ENCODE measurements at places on chromosomes 11 and 22.

- DNase-seq = no peak
Observed at GRCh38 chr22:47987885-47988515, 1225.5 kb downstream of the TBC1D22A start.

- DNase-seq = no peak
Observed at GRCh38 chr22:29443861-29444792, 5.7 kb downstream of the RFPL1 start.

DNA sequence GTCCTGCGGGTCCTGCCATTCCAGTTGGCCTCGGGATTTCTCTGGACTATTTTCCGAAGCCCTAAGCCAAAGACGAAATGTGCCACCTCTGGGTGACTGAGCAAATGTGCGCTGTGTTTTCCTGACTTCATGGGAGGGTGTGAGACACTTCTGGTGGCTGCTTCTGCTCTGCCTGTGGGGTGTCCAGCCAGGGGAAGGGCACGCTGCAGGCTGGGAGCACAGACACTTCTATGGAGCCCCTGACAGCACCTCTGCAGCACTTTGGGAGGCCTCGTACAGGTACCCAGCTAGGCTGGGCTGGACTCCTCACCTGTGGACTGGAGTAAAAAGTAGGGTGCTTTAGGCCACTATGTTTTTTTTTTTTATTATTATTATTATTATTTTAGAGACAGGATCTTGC is 17.7 kb downstream of the TANGO2 start:
- no peak for DNase-seq

- no peak for DNase-seq
Observed at GRCh38 chr11:69674267-69674885, 777 bp downstream of the LTO1 start.

DNA sequence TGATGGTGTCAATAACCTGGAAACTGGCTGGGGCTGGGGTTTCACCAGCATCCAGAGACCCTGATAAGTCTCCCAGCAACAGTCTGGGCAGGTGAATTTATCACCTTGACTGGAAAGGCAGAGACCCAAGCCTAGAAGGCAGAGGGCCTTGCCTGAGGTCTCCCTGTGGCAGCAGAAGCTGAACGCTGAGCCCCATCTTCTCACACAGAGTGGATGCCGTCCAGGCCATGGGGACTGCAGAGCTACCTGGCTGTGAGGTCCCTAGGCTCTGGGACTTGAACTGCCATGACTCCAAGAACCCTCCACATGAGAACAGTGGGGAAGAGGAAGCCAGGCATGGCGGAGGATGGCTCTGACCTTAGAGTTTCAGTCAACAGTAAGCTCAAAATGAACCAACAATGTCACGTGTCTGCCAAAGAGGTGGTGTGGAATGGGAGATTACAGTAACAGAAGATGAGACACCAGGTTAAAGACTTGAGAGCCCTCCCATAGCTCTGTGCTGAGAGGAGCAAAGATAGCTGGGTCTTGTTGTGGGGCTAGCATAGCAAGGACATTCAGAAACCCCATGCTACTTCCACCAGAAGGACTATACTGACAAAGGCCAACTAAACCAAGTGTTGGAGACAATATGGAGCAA is 79.1 kb upstream of the LINC01488 start:
- no peak for DNase-seq

DNA sequence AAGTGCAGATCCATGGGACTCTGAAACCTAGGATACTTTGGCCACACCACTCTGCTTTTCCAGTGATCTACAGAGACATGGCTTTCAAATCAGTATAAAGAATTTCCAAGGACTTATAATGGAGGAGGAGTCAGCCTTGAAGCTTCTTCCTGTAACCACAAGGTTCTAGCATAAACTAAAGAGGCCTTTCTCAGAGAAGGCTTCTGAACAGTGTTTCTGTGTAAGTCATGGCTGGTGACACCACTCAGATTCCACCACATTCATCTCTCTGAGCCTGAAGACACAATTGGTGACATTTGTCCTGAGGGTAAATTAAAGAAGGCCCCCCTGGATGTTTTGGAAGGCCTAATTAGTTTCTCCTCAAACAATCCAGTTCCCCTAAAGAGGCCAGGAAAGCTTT is 29.0 kb upstream of the ADORA2A start:
- no peak for DNase-seq

GRCh38 chr11:134647066-134647743 is 235.2 kb upstream of the B3GAT1 start:
- no peak for DNase-seq

DNA sequence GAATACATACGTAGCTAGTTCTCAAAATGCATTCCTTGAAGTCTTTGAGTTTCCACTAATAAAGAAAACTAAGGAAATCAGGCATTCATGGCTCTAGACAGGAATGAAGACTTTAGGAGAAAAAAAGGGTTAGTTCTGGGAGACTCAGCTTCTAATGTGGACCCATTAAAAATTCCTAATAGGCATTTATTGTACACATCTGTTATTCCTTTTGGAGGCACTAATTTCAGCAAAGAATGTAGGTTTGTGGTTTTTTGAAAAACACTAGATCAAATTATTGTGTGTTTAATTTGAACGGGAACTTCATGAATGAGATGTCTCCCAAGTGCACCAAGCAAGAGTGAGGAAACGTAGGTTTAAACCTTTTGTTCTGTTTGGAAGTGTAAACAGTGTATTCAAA is 42.7 kb downstream of the PARVA start:
- DNase-seq = no peak

DNA sequence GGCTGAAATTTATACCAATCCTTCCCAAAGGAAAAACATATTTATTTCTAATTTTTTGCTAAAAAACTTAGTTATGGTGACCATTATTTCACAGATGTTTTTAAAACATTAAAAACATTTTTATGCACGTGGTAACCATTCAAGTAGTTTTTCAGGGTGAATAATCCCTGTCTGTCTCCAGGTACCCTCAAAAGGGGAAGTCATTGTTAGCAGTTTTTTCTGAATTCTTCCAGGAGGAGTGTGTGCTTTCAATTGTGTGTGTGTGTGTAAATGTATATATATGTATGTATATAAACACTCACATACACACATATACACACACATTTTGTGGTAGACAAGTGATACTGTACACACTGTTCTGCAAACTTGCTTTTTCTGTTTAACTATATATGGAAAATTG is 43.9 kb downstream of the MIAT start:
- DNase-seq = no peak

- peak; percentile 25 for DNase-seq
Observed at GRCh38 chr11:64900263-64900678, 16.7 kb downstream of the ATG2A start.

DNA sequence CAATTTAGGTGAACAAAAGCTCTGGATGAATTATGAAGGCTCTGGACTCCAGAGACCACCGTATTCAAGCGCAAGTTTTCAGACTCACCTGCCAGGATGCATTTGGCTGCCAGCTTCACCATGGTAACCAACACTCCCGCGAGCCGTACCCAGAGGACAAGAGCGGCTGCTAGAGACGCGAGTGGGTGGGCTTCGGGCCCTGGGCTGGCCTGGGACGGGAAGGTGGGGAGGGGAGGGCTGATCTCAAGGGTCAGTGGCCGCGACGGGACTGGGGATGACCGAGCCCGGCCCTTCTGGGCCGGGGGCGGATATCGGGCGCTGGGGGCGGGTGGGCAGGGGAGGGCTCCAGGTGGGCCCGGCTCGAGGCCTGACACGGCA is 344 bp downstream of the IFT27 start:
- DNase-seq = peak; percentile 15

GRCh38 chr11:99742501-99742900 is 721.8 kb downstream of the CNTN5 start:
- DNase-seq = no peak

DNA sequence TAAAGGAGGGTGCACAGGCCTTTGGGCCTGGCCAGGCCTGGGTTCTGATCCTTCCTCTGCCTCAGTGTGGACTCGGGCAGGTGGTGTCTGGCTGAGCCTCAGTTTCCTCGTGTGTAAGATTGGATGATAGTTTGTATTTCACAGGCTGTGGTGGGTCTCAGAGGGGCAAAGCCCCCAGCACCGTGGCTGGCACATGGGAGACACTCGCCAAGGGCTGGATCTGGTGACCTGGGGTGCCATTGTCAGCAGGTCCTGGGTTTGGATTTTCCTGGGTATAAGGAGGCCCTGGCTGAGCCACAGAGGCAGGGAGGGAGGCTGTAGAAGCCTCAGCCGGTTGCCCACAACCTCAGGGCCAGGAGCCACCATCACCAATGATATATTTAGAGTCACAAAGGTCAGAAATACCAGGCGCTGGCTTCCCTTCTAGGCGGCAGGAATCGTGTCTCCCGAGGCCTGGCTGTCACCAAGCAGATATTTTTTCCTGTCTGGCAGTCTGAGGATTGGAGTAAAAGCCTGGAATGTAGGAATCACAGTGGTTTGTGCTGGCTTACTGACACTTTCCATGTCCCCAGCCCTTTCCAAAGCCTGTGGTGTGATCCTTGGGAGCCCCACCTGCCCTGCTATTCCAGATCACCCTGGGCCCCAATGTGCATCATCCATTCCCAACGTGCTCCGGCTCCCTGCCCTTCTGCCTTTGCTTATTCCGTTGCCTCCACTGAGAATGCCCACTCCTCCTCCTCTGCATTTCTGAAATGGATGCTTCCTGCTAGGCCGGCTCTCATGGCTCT is 15.6 kb downstream of the KCNC1 start:
- DNase-seq = no peak

- no peak for DNase-seq
Observed at GRCh38 chr22:50017701-50018224, 5.2 kb upstream of the IL17REL start.

DNA sequence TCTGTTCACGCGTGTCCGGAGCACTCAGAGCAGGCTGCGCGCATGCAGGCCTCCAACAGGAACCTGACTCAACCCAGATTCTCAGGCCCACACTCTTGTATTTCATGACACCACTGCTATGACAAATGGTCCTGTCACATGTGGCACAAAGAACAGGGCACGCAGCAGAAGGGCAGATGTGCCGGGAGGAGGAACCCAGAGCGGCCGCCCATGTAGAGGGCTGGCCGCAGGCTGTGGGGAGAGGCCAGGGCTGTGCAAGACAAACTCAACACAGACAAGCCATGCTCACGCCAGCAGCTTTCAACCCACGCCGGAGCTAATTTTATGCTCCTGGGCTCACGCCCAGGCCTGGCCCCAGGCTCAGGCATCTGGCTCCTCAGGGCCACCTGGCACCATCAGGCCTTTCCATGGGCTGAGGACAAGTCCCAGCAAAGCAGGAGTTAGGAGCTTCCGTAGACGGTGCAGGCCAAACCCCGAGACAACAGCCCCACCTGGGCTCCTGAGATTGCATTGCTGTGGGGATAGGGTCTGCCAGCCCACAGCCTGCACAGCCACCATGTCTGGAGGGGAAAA is 40.0 kb downstream of the DUSP8 start:
- no peak for DNase-seq

DNA sequence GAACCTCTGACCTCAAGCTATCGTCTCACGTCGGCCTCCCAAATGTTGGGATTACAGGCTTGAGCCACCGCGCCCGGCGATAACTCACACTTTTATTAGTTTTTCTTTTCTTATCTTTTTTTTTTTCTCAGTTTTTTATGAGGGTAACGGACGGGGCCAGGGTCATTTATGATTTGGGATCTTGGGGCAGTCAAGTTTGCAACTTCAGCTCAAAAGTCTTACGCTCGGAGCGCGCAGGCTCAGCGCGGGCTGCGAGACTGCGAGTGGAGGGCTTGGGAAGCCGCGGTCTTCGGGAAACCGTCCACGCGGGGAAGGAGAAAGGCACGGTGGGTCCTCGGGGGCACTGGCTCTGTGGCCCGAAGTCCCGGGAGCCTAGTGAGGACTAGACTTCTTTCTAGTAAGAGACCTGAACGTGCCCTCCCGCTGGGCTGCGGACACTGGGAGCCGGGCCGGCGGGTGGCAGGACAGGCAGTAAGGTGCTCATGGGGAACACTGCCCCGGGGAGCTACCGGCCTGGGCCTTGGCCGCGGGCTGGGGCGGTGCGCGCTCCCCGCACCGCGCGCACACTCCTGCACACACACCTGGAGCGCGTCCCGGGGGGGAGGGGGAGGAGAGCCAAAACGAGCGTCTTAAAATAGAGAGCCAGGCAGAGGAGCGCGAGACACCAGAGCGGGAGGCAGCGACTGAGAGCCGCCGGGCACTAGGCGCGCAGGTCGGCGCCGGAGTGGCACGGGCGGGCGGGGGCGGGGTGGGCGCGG is 476 bp upstream of the BARX2 start:
- no peak for DNase-seq

GRCh38 chr11:72333661-72334060 is 89.7 kb upstream of the PHOX2A start:
- peak; percentile 3 for DNase-seq

DNA sequence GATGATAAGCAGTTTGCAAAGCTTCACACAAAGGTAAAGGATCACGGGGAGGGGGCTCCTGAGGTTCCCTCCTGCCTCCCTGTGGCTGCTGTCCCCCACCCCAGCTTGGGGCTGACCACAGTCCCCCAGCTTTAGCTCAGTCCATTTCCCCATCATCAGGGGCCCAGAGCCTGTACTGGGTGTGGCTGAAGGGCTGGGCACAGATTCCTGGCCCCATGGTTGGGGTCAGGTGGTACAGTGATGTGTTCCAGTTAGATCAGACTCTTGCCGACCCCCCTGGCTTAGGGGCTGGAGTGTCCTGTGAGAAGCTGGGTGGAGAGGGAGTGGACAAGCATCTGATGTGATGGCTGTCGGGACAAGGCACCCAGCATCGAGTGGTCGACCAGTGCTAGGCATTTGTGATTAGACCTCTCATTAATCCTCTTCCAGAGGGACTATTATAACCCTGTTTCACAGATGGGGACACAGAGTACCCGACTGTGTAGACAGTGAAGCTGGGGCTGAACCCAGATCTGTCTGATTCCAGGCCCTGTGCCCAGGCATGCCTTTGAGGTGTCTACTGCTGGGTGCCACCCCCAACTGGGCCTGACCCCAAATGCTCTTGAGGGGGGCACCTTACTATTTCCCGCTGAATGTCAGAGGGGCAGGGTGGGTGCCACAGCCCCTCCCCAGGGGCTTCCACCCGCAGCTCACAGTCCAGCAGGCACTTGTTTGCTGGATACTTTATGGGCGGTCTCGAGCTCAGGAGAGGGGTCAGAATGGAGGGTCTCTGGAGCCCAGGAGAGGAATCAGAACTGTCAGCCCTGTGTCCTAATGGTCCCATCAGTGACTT is 4.3 kb downstream of the SHANK3 start:
- no peak for DNase-seq

- peak; percentile 3 for DNase-seq
Observed at GRCh38 chr22:32528984-32529982, 54.7 kb downstream of the FBXO7 start.
